ENCODE measurements at places on chromosomes 7 and 10.

GRCh38 chr10:130884456-130884855, 427.1 kb downstream of the TCERG1L start:
- DNase-seq: no peak

GRCh38 chr10:80856186-80856585, 318.5 kb downstream of the SH2D4B start:
- no peak for DNase-seq

DNA sequence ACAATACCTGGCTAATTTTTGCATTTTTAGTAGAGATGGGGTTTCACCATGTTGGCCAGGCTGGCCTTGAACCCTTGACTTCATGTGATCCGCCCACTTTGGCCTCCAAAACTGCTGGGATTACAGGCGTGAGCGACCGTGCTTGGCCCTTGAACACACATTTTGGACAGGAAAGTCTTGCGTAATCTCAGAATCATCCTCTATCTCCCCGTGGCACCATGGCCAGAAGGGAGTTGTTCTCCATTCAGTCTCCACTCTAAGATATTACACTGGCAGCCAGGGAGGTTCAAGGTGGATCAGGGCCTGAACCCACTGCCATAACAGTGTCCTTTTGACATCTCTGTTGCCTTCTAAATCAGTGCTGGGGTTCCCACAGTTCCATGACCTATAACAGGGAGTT, 29.2 kb upstream of the GALNTL5 start:
- no peak for DNase-seq

GRCh38 chr7:143484119-143484518, 6.4 kb downstream of the TAS2R41 start:
- DNase-seq: no peak

GRCh38 chr7:4797858-4798705, 22.7 kb downstream of the AP5Z1 start:
- peak; percentile 41 for DNase-seq

Measured in stimulated activated CD4-positive, alpha-beta T cell treated with anti-CD3 and anti-CD28 coated beads, Interleukin-4, amount 100 ng/mL, for 4 hours (primary cell).